AG04450 (cell line): ENCODE measurements at places on chromosomes 12 and 14.

- DNase-seq: no peak
Observed at GRCh38 chr14:78951602-78952001, 781.4 kb downstream of the NRXN3 start.

- no peak for DNase-seq
Observed at GRCh38 chr12:34393086-34393820, 371.0 kb downstream of the ALG10 start.

DNA sequence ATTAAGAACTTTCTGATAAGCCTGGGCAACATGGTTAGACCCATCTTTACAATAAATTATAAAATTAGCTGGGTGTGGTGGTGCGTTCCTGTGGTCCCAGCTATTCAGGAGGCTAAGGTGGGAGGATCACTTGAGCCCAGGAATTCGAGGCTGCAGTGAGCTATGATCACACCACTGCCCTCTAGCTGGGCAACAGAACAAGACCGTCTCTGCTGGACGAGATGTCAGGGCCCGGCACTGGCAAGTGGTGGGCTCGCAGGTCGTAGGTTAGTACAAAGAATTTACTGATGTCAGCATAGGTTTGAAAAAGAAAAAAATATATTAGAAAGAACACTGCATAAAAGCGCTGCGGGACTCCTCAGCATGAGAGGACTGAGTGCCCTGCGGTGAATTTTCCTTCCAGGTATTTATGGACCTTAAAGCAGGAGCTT lies 15.7 kb upstream of the VSIG10 start:
- no peak for DNase-seq

GRCh38 chr14:88698651-88699050 lies 94.1 kb downstream of the EML5 start:
- DNase-seq: no peak

DNA sequence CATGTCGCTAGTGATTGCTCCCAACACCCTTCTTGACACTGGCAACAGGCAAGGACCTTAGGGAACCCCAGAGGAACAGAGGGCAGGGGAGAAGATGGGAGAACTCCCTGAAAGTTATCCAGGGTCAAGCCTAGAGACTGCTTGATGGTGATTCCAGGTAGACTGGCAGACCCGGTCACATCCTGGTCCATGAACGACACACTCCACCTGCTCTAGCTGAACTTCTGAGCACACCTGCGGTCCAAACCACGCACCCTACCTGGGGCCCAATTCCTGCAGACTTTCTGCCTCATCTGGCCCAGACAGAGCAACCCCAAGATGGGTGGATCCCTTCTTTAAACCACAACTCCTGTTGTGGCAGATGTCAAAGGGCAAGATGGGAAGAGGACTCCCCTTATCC lies 34.2 kb downstream of the NCKAP5L start:
- no peak for DNase-seq

DNA sequence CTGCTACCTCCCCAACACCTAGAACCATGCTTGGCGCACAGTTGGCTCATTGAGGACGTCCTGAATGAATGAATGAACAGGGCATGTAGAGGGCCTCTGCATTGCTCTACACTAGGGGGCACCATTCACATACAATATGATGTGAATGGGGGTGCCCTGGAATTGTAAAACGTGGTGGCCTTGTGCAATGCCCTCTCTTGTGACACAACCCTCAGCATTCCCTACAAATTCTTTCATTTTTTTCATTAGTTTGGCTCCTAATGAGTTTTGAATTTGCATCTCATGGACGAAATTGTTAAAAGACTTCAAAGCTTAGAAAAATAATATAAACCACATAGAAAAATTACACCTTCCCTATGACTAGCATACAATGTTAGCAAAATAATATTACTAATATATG lies 2.3 kb upstream of the DIO2 start:
- DNase-seq: no peak
